ENCODE measurements at places on chromosomes 1 and 21.
A peak's percentile ranks its signal among the peaks of the same experiment; 100 is the strongest.

DNA sequence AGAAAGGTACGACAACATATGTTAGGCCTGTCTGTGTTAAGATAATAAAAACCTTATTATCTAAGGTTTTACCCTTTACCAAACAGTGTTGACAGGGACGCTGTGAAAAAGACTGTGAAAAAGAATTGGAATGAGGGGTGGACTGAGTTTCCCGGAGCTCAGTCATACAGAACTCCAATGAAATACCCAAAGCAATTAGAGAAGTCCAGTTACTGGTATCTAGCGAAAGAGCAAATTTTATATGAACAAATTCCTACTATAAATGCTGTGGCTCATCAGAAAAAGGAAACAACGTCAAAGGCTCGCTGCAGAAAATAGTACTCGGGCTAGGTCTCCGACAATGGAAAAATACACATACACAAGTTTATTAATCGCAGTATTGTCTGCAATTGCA, 708 bp upstream of the RBBP5 start:
- no peak for DNase-seq

- no peak for DNase-seq
Observed at GRCh38 chr1:93584261-93585003, 97.2 kb downstream of the BCAR3 start.

DNA sequence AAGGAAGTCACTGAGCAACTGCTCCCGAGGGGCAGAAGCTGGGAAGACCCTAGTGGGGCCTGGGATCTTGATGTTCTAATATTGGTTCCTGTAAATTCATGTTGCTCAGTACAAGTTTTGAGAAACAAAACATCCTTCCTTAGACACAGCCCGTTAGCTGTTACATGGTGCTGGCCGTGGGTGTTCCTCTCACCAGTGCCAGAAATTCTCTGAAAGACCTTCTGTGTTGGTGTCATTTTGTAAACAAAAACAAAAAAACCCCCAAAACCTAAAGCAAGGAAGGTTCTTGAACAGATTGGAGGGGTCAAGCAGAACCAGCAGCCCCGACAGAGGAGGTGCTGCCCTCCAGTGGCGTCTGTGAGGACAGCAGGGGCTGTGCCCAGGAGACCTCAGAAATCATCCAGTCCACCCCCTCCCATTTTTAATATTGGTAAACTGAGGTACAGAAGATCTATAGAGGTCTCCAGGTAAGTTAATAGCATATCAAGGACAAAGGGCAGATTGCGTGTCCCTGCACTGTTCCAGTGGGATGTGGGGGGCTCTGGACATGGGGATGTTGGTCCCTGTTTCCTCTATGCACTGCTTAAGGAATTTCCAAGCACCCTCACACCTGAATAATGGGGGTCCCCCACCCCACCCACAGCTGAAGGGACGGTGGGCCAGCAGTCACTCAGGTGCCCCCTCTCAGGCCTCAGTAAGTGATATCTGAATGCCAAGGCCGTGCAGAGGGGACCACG, 38.2 kb downstream of the SLC2A7 start:
- peak; percentile 59 for DNase-seq

DNA sequence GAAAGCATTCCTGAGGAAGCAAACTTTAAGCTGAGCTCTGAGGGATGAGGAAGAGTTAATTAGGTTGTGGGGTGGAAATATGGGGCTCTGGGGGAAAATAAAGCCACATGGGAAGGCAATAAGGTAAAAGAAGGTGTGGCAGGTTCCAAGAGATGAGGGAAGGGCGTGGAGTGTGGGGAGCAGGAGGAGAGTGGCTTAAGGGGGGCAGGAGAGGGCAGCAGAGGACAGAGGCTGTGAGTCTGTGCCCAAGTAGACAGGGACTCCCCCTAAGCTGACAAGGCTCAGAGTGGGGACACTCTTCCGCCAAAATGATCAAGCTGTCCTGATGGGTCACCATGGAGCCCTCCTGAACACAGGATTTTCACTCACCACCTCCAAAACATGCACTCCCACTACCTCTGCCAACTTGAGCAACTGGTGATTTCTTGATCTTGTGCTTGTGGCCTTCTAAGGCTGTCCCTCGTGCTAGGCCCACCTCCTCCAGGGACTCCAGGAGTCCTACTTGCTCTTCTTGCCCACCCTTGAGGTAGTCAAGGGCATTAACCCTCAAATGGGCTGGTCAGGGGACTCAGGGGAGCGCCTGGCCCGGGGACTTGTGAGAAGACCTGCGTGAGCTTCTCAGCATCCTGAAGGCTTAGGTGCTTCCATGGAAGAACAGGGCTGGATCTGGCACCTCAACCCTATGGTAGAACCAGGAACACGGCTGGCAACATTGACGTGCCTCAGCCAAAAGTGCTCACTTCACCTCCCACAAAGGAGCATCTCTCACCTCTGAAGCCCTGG, 23.4 kb downstream of the DMAP1 start:
- no peak for DNase-seq

GRCh38 chr1:181398544-181398943, 84.8 kb upstream of the CACNA1E start:
- no peak for DNase-seq

DNA sequence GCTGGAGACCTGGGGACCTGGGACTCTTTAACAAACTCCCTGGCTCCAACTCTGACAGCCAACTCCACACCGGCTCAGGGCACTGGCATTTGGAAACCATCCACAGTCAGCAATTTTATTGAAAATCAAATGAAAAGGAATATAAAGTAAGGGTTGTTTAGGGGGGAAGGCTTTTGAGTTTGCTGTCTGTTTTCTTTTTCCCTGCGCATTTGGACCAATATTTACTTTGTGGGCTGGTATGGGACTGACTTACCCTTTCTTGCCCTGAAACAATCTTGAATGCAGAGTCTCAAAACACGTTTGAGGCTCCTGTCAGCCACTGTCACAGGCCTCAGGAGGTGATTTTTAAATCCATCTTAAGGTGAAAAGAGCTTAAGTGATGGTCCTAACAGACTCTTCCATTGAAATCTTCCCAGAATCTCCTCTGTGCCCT, 15.4 kb upstream of the EFHD2 start:
- DNase-seq, result no peak

DNA sequence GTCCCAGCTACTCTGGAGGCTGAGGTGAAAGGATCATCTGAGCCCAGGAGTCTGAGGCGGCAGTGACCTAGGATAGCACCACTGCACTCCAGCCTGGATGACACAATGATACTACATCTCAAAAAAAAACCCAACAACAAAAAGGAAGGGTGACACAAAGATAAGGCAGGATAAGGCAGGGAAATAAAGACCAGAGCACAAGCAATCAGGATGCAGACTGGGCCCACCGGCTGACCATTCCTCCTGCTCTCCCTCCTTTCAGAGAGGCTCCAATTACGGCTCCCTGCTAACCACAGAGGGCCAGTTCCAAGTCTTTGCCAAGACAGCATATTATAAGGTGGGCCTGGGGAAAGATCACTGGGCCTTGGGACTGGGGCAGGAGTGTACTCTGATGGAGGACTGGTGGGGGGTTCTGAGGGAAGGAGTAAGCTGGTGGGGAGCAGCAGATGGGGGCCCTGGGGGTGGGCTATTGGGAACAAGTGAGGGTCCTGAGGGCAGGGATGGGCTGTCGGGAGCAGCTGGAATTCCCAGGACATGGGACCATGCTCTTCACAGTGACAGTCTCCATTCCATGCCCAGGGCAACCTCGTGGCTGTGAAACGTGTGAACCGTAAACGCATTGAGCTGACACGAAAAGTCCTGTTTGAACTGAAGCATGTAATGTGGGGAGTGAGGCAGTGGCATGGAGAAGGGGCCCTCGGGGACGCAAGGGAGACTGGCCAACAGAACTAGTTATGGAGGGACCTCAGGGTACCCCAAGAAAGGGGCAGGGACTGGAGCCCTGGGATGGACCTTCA, 7.3 kb downstream of the NPR1 start:
- no peak for DNase-seq

DNA sequence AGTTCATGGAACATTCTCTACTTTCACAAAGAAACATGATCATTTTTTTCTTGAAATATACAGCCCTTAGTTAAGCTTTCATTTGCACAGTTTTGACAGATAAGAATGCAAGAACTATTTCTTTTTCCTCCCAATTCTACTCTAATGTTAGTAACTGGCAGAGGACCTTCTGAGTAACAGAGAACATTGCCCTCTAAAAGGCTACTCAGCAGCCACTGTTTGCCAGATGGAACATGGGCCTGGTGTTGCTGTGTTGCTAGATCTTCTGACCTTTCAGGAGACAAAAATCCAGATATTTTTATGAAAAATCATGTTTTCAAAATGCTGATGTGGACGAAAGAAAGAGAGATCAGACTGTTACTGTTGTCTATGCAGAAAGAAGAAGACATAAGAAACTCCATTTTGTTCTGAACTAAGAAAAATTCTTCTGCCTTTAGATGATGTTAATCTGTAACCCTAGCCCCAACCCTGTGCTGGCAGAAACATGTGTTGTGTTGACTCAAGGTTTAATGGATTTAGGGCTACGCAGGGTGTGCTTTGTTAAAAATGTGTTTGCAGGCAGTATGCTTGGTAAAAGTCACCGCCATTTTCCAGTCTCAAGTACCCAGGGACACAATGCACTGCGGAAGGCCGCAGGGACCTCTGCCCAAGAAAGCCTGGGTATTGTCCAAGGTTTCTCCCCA, 2.9 kb upstream of the PRDX6 start:
- no peak for DNase-seq

- no peak for DNase-seq
Observed at GRCh38 chr1:196091397-196092135, 516.7 kb downstream of the KCNT2 start.

- no peak for DNase-seq
Observed at GRCh38 chr1:16151995-16152384, 3.9 kb downstream of the EPHA2 start.

- no peak for DNase-seq
Observed at GRCh38 chr1:54604572-54605370, 18.6 kb downstream of the FAM151A start.

DNA sequence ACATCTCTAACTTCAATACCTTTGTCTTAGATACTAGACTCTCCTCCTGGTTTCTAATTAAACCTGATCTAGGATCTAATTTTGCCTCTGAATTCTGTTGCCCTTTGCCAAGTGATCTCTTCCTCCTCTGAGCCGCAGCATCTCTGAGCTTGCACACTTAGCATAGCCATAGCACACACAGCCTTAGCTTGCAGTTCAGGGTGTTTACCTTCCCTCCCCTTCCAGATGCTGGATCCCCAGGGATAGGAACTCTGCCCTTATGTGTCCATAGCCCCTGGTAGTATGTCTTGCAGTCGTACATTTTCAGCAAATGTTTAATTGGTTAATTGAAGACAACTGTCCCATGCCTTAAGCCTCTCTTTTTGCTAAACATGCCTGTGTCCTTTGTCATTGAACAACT, 30.3 kb downstream of the SELL start:
- no peak for DNase-seq

DNA sequence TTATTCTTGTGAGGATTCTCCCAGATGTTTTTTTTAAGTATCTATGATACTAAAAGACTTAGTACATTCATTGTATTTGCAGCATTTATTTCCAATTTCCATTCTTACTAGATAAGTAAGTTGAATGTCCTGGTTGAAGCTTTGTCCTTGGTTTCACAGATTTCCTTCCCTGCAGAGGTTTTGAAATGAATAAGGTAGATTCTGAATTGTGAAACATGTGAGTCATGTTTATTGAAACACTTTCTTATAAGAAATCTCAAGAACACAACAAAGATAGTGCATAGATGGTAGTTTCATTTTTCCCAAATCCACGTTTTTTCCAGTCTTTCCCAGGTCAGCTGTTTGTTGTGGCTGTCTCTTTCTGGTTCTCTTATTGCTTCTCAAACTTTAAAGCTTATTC, 24.8 kb downstream of the GABPA start:
- peak; percentile 30 for DNase-seq

DNA sequence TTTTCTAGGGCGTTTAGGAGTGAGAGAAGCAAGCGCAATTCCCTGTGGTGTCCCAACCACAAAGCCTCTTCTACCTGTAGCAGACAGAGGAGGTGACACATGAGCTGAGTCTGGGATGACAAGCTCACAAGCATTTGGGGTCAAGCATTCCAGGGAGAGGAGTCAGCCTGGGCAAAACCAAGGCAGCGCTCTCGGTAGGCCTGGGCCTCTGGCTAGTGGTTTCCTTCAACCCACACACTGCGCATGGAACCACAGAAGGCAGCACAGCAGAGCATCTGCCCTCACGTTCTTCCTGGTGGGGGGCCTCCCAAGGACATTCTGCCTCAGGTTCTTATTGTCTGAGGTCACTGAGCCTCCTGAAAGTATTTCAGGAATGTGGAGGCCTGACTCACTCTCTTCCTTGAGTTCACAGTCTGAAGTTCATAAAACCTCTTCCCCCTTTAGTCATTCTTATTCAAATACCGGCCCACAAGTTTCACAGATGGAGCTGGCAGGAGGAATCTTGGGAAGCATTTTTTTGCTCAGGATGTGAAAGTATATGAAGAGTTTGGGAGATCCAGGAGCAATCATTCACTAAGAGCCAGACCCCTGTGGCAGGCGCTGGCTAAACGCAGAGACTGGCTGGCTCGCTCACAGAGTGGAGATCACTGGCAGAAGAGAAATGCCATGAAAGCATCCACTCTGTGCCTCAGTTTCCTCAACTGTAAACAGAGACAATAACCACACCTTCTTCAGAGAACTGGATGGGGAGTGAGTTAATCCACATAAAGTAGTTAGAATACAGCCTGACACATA, 26.8 kb downstream of the CCN1 start:
- peak; percentile 91 for DNase-seq

GRCh38 chr1:226732856-226733291, 6.2 kb downstream of the ITPKB start:
- DNase-seq, result no peak

DNA sequence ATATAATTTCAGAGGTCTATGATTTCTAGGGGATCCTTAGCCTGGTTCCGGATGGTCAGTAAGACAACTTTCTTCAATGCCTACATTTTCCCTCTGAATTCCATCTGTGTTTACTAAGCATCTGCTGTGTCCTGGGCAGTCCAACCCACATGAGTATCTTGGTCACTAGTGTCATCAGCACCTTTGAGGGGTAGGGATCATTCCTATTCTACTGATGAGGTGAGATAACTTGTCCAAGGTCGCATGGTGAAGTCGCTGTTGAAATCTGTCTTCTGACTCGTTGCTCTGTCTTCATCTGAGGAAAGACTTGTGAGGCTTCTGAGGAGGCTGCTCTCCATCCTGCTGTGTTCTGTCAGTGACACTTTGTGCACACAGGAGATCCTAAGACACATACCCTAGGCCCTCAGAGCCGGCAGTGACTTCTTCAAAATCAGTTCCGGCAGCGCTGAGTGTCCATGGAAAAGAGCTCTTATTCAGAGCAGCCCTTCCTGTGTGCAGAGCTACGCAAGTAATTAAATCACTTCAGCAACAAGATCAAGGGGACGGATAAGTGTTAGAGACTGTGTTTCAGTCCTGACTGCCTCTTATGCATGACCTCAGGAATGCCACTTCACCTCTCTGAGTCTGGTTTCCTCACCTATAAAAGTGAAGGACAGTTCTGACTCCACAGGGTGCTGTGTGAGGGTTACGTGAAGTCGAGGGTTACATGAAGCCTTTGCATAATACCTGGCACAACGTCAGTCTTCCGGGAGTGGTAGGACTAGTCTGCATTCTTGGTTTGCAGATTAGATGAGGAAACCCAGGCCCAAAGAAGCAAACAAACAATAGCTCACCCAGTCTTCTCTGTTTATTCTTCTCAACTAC, 28.4 kb downstream of the AK2 start:
- peak; percentile 67 for DNase-seq
